Putamen (tissue), 1 donor: ENCODE measurements at places on chromosomes 3 and 15.

- no peak for DNase-seq
Observed at GRCh38 chr3:69090021-69090420, 5.3 kb downstream of the ARL6IP5 start.

GRCh38 chr3:193701953-193702635, 109.1 kb downstream of the OPA1 start:
- DNase-seq = no peak

- no peak for DNase-seq
Observed at GRCh38 chr15:39205506-39206371, 375.1 kb upstream of the THBS1 start.

DNA sequence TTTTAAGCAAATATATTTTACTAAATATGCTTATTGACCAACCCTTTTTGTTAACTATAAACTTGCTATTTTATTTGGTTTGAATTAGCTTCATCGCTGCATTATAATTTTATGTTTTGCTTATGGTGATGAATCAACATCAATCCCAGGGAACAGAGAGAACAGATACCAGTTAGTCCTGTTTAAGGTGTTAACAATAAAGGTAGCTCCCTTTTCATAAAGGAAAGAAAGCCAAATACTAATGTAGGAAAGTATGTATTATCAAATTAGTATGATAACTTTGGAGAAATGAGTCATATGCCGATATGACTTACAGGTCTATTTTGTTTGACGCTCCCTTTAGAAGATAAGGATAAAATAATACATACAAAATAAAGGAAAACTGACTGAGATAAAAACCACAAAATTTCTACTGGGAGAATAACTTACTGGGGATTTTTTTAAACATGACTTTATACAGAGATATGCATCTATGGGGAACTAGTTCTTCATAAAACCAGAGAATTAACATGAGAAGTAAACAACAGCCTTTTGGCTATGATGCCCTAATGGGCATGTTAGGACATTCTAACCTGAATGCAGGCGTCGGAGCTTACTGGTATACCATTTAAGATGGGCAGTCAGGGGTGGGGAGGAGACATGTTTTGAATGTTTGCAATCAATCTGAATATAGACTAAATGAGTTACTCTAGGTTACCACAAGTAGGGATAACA, 4.5 kb downstream of the OR5K2 start:
- DNase-seq = no peak

GRCh38 chr15:89707577-89707976, 17.0 kb downstream of the WDR93 start:
- DNase-seq = no peak

- no peak for DNase-seq
Observed at GRCh38 chr3:36741285-36741684, 23.1 kb downstream of the DCLK3 start.
